ENCODE measurements at places on chromosomes 16 and 17.
A peak's percentile ranks its signal among the peaks of the same experiment; 100 is the strongest.

DNA sequence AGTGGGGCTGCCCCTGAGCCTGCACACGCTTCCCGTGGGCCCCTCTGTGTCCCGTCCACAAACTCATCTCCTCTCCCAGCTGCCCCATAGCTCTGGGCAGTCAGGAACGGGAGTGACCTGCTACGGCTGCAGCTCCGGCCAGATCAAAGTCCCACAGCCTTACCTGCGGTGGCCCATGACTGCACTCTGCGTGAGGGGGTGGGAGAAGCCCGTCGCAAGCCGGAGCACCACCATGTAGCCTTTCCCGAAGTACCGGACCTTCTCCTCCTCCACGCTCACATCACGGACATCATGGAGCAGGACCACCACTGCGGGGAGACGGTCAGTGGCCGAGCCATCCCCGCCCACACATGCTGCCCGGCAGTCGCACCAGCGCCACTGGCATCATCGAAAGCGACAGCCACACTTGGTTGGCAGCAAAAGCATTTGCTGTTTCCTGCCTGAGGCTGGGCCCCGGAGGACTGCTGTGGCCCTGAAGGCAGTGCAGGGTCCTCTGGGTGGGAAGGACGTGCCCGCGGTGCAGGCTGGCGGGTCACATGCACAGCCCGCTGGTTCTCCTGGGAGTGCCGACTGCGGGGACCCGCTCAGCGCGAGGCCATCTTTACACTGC, 6.2 kb downstream of the CYBC1 start:
- DNase-seq = no peak

DNA sequence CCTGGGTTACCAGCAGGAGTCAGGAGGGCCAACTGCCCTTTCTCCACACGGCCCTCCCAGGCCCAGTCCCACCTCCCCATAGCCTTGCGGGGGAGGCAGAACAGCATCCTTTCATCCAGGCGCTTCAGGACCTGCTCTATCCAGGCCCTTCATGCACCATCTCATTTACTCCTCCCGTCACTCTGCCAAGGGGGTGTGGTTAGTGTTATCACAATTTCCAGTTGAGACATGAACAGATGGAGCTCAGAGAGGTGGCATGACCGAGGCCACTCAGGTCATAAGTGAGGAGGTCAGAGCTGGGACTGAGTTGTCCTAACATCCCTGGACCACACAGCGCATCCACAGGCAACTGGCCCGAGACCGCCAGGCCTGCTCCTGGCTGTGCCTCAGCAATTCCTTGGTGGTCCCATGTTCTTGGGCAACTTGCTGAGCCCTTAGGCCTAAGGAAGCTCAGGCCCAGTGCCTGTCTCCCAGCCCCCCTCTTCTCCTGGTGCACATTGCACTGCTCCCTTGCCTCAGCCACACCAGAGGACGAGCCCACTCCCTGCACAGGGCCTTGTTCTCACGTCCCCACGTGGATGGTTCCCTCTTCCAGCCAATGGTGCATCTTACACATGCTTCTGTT, 23.8 kb downstream of the C17orf100 start:
- DNase-seq = no peak

GRCh38 chr17:376936-377863, 24.6 kb upstream of the RPH3AL start:
- no peak for DNase-seq

- peak; percentile 59 for DNase-seq
Observed at GRCh38 chr17:42337442-42337841, 49.1 kb downstream of the STAT5A start.

GRCh38 chr17:44915321-44915726, at the start of gene GFAP:
GFAP (minus strand) TSS chr17:44915500; CDS start chr17:44915486, 14 bp downstream.
- no peak for DNase-seq

GRCh38 chr17:62718429-62718828, 89.7 kb downstream of the MARCHF10 start:
- DNase-seq = no peak

DNA sequence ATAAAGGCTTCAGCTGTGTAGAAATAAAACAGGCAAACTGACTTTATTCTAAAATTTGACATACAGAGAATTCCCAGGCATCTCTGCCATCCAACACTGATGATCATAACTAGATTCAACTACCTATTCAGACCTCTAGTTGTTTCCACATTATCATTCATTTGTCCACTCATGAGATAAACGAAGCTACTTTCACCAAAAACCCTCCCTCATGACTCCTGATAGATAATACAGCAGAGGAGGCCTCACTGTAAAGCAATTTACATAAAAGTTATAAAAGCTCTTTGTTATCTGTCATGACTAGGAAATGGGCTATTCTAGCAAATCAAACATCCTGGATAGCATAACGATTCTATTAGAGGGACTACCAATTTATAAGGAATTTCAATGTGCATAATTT, 19.6 kb upstream of the RFFL start:
- no peak for DNase-seq

Measured in effector memory CD4-positive, alpha-beta T cell (primary cell).